ENCODE measurements at places on chromosomes 6 and 20. TPM values are rescaled to one million over a fixed set of nuclear protein-coding genes. Genes with fewer than 3 reads are reported as not detected.
A peak's percentile ranks its signal among the peaks of the same experiment; 100 is the strongest.

- no peak for DNase-seq
Measured at GRCh38 chr6:3296537-3296936, 37.8 kb downstream of the PSMG4 start.

The KIAA0408 gene
- 1.3 TPM for total RNA-seq

The LAMP5 gene
- total RNA-seq = not detected

GRCh38 chr6:163554663-163555062 is 140.1 kb downstream of the QKI start:
- peak; percentile 63 for DNase-seq

The MEP1A gene
- not detected for total RNA-seq

DNA sequence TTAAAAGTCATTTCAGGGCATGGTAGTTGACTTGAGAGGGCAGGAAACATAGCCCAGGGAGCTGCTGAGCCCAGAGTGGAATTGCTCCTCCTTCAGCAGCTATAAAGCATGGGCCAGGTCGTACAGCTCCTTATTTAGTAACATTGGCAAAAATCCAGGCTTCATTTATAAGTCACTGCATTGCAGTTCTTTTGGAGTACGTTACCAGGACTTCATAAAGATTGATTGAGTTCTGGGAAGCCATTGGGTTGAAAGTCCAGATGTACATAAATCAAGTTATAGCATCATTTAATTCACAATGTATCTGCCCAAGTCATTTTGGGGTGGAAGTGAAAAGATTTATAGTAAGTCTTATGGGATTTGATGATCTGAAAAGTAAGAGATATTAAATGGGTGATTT is 53.0 kb upstream of the ANKEF1 start:
- DNase-seq = no peak

GRCh38 chr6:160487116-160487515 is 138.9 kb downstream of the SLC22A3 start:
- DNase-seq = no peak

- DNase-seq = no peak
Measured at GRCh38 chr6:112270756-112271155, 16.4 kb upstream of the LAMA4 start.

The AGER gene
- 0.86 TPM for total RNA-seq

DNA sequence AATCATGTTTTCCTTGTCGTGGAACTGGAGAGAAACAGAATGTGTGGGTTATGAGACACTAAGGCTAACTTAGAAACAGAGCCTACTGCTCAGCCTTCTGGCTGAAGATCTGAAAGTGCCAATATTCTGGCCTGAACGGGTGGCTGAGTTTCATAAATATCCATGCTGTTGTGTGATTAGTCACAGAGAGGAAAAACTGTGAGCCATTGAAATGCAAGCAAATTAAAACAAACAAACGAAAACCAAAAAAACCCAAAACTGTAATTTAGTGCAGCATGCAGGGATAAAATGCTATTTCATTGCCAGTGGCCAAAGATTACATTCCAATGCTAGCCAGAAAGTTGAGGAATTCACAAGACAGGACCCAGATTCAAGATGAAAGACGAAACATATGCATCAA is 315.1 kb downstream of the UBE3D start:
- DNase-seq = peak; percentile 38

- no peak for DNase-seq
Measured at GRCh38 chr6:143329323-143329722, 121.2 kb downstream of the ADAT2 start.

DNA sequence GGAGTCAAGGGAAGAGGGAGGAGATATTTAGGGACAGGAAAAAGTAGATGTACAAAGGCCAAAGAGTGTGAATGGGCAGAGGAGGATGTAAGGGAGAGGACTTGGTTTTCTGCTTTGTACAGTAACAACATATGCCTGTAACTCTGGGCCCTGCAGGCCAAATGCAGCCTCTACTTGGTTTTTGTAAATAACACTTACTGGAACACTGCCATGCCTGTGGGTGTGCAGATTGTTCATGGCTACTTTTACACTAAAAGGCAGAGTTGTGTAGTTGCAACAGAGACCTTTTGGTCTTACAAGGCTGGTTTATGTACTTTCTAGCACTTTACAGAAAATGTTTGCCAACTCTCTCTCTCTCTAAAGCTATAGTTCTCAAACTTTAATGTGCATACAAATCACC is 157.1 kb downstream of the PHACTR1 start:
- no peak for DNase-seq

The CGA gene
- total RNA-seq = not detected

The RGS17 gene
- total RNA-seq = 1.3 TPM

- DNase-seq = no peak
Measured at GRCh38 chr20:1579488-1579887, 22.0 kb upstream of the SIRPD start.

DNA sequence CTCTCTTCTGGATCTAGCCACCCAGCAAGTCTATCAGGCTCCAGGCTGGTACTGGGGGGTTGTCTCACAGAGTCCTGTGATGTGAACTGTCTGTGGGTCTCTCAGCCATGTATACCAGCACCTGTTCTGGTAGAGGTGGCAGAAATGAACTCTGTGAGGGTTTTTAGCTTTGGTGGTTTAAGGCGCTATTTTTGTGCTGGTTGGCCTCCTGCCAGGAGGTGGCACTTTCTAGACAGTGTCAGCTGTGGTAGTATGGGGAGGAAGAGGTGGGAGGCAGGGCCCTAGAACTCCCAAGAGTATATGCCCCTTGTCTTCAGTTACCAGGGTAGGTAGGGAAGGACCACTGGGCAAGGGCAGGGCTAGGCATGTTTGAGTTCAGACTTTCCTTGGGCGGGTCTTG is 75.8 kb downstream of the SNAP91 start:
- DNase-seq = no peak

The TTK gene
- 27.6 TPM for total RNA-seq

- peak; percentile 73 for DNase-seq
Measured at GRCh38 chr6:142359271-142359960, 57.6 kb downstream of the ADGRG6 start.

DNA sequence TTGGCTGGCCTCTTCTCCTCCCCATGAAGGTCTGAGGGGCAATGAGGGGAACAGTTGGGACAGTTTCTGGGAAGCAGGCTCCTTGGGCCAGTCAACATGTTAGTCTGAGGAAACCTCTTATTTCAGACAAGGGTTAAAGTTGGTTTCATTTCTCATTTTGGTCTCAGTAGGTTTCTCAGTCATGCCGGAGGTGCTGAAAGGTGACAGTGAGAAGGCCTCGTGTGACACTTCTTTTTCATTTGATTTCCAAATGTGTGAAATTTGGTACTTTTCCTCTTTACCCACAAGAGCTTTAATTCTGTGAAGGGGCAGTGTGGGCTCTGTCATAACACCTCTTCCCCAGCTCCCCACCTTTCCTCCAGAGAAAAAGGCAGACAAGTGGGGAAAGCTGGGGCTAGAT is 7.5 kb upstream of the GLP1R start:
- DNase-seq = no peak

- no peak for DNase-seq
Measured at GRCh38 chr6:99661870-99662269, 55.2 kb downstream of the PRDM13 start.

The ESR1 gene
- total RNA-seq = 2.6 TPM

The SYTL3 gene
- total RNA-seq = 1.3 TPM

The RHAG gene
- total RNA-seq = not detected

- no peak for DNase-seq
Measured at GRCh38 chr6:122589115-122589514, 21.1 kb upstream of the PKIB start.

- DNase-seq = peak; percentile 81
Measured at GRCh38 chr20:44083220-44083933, 103.6 kb downstream of the JPH2 start.

DNA sequence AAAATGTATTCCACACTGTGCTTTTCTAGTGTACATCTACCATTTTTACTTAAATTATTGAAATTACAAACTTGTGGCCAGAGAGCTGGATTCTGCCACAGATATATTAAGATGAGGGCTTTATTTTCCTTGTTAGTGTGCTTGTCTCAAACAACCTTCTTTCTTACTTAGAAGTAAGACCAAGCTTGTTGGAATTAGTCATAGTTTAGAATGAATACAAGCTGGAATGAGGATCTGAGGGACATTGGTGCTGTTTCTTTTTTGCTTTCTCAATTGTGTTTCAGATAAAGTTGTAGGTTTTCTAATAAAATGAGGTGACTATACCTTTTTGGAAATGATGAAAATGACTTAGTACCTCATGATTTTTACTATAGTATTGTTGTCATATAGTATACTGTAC is 40.3 kb downstream of the UBR2 start:
- DNase-seq = no peak

DNA sequence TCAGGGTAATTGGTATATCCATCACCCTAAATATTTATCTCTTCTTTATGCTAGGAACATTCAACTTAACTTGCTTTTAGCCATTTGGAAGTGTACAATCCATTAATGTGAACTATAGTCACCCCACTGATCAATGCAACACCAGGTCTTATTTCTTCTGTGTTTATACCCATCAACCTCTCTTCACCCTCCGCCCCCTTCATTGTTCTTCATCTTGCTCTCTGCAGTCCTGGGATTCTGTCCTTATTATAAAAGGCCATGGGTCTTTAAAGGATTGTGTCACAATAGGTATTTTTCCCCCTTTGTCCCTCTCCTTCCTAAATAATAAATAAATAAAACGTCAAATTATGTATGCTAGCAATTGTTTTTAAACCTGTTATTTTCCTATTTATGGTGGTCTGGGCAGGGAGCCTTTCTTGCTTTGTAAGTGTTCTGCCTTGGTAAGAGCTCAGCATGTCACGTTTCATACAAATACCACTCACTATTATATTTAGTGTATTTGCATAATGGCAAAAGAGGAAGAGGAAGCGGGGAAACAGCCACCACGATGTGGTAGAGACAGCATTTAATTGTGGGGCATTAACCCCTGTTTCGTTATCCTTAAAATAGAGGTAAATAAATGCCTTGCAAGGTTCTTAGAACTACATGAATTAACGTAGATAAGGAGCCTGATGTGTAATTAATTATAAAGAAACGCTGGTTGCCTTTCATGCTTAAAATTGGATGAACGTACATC is 1.9 kb downstream of the ABRACL start:
- DNase-seq = no peak

The DBNDD2 gene
- total RNA-seq = 11.3 TPM

The ACOT13 gene
- total RNA-seq = 6.8 TPM

DNA sequence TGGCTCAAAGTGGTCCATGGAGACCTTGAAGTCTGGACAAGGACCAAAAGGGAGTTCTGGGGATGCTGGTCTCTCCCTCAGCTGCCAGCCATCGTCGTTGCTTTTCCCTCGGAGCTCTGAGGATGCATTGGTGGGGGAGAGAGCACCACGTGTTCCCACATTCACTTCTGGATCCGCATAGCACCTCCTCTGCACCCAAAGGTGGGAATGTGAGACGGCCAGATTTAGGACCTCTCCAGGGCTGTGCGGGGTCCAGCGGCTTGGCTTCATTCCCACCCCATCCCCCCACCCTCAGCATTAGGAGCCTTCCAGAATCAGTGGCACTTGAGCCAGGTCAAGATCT is 1.1 kb downstream of the EPB41L1 start:
- no peak for DNase-seq

DNA sequence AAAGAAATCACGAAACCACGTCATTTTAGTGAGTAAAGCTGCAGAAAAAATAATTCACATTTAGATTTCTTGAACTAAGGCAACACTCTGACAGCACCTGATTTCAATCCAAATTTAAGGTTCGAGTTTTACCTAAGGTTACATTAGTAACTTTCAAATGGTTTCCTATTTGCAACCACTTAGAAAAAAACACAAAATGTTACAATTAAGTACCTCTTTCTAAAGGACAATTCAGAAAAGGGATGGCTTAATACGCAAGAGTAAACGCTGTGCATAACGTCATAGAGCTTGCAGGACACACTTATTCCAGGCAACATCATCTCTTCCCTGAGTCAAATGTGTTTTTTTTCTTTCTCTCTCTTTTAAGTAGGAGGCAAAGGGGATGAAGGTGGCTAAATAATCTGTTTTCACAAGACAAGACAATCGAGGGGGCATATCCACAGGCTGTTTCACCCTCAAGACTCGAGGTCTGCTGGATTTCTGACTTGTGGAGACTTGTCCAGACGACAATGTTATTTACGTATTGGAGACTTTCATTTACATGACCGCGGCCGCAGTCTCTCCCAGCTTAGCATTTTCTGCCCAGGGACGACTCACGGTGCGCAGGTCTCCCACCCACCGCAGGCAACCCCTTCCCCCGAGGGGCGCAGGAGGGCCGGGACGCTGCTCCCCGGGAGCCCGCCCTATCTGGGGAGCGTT is 86.0 kb downstream of the SESN1 start:
- peak; percentile 65 for DNase-seq

DNA sequence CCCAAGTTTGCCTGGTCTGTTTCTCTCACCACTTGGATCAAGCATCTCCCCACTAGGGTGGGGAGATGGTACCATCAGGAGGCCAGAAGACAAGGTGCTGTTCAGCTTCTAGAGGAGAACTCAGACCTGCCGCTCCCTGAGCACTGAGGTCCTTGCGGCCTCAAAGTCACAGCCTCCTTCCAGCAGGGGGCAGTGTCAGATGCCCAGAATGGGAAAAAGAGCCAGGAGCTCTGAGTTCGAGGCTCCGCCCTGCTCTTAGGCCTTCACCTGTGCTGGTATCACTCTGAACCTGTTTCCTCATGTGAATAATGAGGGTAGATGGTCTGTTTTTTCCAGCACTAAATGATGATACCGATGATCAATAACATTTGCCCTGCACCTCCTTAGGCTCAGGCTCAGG is 68.7 kb downstream of the TOX2 start:
- DNase-seq = no peak

The LGSN gene
- total RNA-seq = 0.32 TPM

- peak; percentile 74 for DNase-seq
Measured at GRCh38 chr6:17851720-17852161, 135.7 kb downstream of the KIF13A start.

DNA sequence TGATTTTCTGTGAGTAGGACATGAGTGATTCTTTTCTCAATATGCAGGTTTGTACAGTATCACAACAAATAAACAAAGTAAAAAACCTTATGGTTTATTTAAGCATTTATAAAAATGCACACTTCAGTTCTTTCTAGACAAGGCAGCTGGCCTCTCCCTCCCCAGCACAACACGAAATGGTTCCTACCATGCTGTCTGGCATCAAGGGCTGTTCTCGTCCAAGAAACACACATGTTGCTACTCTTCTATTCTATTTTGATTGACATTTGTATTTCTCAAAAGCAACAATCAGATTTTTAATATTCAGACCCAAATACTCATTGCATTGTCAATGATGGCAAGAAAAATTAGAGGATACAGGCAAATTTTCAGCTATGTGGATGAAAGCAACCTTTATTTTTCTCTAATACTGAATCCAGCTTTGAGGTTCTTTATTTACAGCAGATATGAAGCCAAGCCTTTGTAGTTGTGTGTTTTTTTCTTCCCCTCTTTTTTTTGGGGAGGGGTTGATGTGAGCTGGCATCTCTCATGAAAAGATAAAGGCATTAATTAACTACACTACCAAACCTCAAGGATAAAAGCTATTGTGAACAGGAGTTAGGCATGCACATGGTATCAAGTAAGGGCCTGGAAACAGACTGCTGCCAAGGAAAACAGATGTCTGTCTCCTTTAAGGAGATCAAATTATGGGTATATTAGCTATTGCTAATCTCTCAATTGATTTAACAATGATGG is 96.4 kb upstream of the PREP start:
- no peak for DNase-seq

- no peak for DNase-seq
Measured at GRCh38 chr6:116651916-116652315, 16.6 kb downstream of the ZUP1 start.

All from fibroblast of villous mesenchyme (primary cell).